AG10803 (cell line): ENCODE measurements at places on chromosomes 2 and 18.

- DNase-seq: no peak
Observed at GRCh38 chr18:48842259-48843061, 108.3 kb downstream of the SMAD7 start.

GRCh38 chr2:96679848-96680247 is 37.3 kb downstream of the FER1L5 start:
- DNase-seq: no peak

DNA sequence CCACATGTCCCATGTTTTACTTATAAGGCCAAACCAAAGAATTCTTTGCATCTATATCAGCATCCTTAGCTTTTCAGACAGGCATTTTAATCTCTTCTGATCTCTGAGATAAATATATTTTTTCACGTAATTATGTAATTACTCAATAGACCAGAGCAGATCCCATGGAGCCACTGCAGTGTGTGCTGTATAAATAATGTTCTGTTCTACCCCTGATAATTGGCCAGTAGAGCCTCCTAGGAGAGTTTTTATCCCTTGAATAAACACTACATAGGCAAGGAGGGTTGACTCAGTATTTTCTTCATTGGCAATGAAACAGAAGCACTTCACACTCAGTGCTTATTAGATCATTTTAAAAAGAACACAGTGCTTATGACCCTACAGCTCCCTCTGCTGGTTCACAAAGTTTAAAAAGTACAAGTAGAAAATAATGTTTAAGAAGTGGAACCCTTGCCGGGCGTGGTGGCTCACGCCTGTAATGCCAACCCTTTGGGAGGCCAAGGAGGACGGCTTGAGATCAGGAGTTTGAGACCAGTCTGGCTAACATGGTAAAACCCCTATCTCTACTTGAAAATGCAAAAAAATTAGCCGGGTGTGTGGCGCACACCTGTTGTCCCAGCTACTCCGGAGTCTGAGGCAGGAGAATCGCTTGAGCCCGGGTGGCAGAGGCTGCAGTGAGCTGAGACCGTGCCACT is 91.9 kb downstream of the PPP1R1C start:
- DNase-seq: peak; percentile 77

GRCh38 chr18:32520771-32521170 is 50.1 kb upstream of the GAREM1 start:
- no peak for DNase-seq

GRCh38 chr2:158893026-158893425 is 75.4 kb upstream of the TANC1 start:
- DNase-seq: peak; percentile 83

GRCh38 chr18:49047540-49047939 is 96.8 kb upstream of the SMAD7 start:
- no peak for DNase-seq

- DNase-seq: peak; percentile 21
Observed at GRCh38 chr2:241895712-241896641, 26.4 kb downstream of the RTP5 start.

GRCh38 chr2:145258903-145259579 is 739.1 kb upstream of the ZEB2 start:
- DNase-seq: peak; percentile 53

GRCh38 chr2:162261032-162261945 is 18.0 kb upstream of the FAP start:
- DNase-seq: peak; percentile 76

DNA sequence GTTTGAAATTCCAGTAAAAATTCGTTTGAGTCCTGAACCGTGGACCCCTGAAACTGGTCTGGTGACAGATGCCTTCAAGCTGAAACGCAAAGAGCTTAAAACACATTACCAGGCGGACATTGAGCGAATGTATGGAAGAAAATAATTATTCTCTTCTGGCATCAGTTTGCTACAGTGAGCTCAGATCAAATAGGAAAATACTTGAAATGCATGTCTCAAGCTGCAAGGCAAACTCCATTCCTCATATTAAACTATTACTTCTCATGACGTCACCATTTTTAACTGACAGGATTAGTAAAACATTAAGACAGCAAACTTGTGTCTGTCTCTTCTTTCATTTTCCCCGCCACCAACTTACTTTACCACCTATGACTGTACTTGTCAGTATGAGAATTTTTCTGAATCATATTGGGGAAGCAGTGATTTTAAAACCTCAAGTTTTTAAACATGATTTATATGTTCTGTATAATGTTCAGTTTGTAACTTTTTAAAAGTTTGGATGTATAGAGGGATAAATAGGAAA is 80.7 kb downstream of the ACSL3 start:
- DNase-seq: no peak

DNA sequence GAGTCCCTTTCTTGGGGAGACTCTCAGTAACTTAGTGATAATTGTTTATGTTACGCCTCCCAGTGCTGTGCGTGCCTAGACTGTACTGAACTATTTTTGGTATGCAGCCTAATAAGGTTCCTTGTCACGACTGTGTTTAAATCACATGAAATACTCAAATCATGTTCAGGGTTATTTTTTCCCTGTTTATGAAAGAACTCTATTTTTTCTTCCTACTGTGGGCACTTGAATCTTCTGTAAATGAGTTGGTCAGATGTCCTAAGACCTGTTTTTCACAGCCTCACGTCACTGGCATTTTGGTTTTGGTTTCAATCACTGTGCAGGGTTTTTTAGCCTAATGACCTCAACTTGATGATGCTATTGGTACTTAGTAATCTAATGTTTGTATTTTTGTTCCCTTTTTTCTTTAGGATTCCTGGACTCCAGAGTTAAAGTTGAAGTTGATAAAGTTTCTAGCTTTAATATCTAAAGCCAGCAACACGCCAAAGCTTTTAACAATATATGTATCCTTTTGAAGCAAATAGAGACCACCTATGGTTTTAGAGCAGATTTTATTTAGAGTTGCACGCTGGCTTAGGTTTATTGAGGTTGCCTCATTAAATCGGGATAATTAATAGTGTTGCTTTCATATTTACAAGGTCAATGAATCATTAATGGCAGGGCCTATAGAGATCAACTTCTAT is 24.0 kb downstream of the ARMC9 start:
- DNase-seq: peak; percentile 83

GRCh38 chr2:222289278-222290160 is 9.3 kb downstream of the PAX3 start:
- no peak for DNase-seq

- DNase-seq: peak; percentile 28
Observed at GRCh38 chr18:11323359-11323819, 174.0 kb upstream of the PIEZO2 start.

GRCh38 chr2:161312996-161313395 is 4.8 kb downstream of the PSMD14 start:
- DNase-seq: peak; percentile 16

DNA sequence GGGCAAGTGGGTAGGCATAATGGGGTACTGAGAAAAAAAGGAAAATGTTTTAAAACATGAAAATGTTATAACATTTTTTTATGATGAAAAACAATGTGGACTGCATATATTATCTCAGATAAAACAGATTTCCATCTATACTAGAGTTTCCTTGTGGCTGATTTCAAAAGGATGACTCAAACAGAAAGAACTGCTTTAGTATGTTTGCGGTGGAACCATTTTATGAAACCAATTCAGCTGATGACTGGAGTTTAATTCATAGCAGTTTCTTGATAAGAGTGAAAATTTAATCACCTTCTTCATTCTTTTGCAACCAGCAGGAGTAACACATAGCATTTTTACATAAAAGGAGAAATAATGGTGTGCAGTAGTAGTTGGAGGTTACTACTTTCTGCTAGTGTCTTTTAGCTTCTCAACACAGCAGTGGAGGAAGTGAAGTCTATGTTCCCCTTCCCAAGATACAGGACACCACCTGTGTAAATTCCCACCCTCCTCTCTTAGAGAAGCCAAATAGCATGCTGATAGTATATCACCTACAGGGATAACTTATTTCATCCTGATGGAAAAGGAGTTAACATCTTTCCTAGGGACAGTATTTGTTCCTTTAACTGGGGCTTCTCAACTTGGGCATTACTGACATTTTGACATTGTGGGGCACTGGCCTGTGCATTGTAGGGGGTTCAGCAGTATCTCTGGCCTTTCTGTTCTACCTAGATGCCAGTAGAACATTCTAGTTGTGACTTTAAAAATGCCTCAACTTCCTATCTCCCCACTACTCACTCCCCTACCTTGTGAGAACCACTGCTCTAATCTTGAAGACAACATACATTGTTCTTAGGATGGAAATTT is 29.9 kb downstream of the PELI1 start:
- DNase-seq: peak; percentile 70

DNA sequence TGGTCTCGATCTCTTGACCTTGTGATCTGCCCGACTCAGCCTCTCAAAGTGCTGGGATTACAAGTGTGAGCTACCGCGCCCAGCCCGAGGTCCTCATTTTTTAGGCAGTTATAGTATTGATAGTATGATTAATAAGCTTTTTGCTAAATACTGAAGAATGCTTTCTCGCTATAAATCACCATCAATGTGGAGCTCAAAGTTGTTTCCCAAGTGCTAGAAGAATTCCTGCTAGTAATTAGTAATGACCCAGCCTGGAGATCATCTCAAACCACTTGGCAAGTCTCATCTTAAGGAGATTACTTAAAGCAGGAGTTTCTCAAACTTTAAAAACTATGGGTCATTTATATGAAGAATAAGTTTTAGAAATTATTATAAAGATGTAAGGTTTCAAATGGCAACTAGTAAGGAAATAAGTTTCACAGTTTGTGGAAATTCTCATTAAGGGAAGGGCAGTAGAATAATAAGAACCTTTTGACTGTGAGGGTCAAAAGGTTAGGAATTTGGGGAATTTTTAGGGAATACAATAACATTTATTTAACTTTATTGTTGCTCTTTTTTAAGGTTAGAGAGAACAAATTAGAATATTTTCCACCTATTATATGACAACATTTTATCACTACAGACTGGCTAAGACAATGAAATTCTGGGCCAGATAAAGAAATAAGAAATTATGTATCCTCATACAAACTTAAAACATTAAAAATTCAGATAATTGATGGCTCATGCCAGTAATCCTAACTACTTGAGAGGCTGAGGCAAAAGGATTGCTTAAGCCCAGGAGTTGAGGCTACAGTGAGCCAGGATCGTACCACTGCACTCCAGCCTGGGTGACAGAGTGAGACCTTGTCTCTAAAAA is 148.6 kb upstream of the MAP3K20 start:
- DNase-seq: peak; percentile 36

GRCh38 chr2:65940856-65941255 is 494.1 kb upstream of the MEIS1 start:
- no peak for DNase-seq

- no peak for DNase-seq
Observed at GRCh38 chr2:230262246-230262645, 36.7 kb downstream of the SP140 start.

GRCh38 chr18:57094175-57094574 is 52.7 kb upstream of the BOD1L2 start:
- no peak for DNase-seq

DNA sequence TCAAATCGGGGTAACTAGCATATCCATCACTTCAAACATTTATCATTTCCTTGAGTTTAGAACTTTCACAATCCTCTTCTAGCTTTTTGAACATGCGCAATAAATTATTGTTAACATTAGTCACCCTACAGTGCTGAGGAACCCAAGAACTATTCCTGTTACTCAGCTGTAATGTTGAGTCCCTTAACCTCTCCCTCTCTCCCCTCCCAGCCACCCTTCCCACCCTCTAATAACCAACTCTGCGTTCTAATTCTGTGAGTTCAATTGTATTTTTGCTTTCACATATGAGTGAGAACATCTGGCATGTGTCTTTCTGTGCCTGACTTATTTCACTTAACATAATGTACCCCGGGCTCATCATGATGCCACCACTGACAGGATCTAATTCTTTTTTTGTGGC is 78.6 kb upstream of the RANBP2 start:
- DNase-seq: peak; percentile 83

DNA sequence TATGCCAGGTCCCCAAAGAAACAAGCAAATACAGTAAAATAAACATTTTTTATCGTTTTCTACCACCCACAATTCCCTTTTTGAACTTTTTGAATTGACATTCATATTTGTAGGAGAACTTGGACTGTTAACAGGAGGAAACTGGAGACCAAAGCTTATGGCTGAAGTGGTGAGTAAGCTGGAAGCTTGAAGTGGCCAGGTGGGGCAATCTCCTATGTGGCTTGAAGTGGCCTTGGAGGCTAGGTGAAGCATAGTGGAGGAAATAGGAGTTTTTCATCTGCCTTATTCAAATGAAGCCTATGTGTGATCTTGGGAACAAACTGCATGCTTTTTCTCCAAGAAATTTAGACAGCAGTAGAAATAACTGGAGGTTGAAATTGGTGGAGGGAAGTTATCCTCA is 962.9 kb upstream of the FANCL start:
- DNase-seq: no peak

- no peak for DNase-seq
Observed at GRCh38 chr2:4597400-4597799, 894.0 kb downstream of the DCDC2C start.

GRCh38 chr2:238280083-238280825 is 8.2 kb downstream of the PER2 start:
- DNase-seq: no peak

DNA sequence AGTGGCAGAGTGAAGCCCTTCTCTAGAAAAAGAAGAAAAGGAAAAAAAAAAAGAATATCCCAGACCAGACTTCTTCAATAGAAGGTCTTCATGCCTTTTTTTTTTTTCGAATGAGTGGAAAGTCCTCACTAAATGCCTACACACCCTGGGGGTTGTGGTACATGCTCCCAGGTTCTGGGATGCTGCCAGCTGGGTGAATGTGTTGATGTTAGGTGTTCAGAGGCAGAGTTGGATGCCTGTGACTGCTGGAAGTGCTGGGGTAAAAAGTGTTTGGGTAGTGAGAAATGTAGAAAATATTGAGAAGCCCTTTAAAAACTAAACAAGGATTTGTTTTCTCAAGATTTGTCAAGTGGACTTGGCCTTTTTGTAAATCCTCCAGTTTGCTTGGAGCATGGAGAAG is 318.6 kb downstream of the SLC4A3 start:
- no peak for DNase-seq

- DNase-seq: no peak
Observed at GRCh38 chr2:207437524-207438143, 92.1 kb upstream of the CREB1 start.

- no peak for DNase-seq
Observed at GRCh38 chr2:178632729-178633128, 152.5 kb downstream of the PLEKHA3 start.

DNA sequence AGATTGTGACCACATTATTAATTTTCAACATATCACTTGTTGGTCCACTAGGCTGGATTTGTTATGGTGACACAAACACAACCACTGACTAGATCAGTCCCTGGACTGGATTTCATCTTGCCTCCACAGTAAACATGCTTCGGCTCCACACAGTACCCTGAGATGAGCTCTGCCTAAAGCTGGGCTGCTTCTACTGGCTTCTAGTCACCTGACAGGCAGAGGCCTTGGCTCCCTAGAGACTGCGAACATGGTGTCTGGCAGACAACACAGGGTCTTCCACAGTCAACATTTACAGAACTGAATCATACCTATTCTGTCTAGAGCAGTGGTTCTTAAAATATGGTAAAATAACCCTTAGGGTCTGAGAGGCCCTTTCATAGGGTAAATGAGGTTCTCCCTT is 69.2 kb downstream of the RIT2 start:
- no peak for DNase-seq

GRCh38 chr2:65278531-65278981 is 50.9 kb downstream of the ACTR2 start:
- DNase-seq: no peak
